Esophagus squamous epithelium (tissue), 5 donors: ENCODE measurements at places on chromosomes 5 and 9.

- no peak for DNase-seq
Observed at GRCh38 chr9:138103849-138104206, 226.2 kb downstream of the CACNA1B start.

GRCh38 chr5:157965989-157966388 is 107.0 kb upstream of the CLINT1 start:
- DNase-seq: no peak

DNA sequence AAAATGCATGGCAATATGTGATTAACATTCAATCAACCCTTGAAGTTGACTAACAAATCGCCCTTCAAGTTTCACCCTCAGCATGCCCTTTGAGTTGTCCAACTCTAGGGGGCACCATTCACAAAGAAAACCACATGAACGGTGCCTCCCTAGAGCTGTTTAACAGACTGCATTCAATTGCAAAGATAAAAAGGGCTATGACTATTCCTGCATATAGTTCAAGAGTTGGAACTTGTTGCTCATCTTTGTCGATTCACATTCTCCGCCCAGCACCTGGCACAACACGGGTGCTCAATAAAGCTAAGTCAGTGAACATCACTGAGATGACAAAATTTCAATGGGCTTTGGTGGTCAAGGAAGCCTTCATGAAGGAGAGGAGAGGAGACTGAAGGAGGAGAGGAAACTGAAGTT is 69.6 kb upstream of the SLC30A5 start:
- DNase-seq: no peak

DNA sequence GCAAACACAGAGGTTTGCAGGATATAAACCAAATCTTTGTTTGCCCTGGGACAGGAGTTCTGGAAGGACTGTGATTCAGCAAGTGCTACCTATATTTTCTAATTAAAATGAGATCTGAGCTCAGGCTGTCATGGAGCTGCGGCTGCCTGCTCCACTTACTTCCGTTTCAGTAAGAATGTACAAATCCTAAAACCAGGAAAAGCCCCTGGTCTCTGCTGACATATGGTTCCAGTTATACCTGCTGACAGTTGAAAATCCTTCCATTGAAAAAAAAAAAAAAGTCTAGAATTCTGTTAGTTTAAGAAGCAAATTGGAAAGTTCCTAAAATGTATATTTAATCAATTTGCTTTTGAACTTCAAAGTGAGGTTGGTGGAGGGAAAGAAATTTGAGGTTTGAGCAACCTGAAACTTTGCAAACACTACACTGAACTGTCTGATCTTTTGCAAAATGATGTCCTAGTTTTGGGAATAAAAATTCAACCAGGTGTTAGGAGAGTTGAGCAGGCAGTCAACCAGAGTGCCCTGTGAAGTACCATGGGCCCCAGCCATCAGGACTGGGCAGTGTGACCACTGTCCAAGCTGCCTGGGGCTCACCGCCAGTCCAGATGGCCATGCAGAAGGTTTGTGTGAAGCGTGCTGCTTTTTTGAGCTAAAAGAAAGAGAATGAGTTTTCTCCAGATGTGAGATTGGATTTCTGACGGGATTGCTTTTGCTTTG is 50.6 kb downstream of the SHB start:
- DNase-seq: no peak

- no peak for DNase-seq
Observed at GRCh38 chr5:82356021-82356420, 77.9 kb upstream of the RPS23 start.

DNA sequence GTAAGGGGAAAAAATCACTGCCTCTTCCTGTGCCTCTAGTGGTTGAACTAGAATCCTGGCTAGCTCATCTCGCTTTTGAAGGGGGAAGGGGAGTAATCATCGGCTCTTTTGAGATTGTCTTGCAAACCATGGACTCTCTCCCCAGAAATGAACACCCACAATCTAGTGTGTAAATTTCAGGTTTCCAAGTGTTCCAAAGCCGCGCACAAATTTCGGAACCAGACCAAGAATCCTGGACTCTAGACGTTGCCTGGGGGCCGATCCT is 4.9 kb upstream of the FOXE1 start:
- DNase-seq: no peak

GRCh38 chr5:171634511-171634910 is 151.1 kb upstream of the SMIM23 start:
- no peak for DNase-seq

DNA sequence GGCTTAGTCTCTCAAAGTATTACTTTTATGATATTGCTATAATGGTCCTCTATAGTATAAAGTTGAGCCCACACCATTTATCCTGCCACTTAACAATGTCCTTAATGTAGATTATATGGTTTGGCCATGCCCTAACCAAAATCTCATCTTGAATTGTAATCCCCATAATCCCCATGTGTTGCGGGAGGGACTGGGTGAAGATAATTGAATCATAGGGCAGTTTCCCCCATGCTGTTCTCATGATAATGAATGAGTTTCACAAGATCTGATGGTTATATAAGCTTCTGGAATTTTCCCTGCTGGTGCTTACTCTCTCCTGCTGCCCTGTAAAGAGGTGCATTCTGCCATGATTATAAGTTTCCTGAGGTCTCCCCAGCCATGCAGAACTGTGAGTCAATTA is 498.8 kb downstream of the RAB3C start:
- DNase-seq: no peak

DNA sequence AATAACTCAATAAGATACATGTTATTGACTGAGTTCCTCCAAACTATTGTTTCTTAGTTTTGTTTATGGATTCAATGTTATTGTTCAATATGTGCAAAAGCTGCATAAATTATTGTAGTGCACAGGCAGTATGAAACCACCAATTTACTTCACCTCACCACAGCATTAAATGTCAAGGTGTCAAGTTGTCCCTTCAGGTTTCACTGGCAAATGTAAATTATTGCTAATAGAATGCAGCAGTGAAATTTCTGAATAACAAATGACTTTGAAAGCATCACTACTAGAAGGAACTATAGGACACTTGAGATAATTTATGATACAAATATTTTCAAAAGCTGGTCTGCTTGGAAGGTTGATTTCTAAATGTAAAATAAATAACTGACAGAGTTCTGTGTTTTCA is 116.4 kb upstream of the PTPRD start:
- DNase-seq: no peak

GRCh38 chr5:117414926-117415325 is 840.3 kb upstream of the SEMA6A start:
- DNase-seq: no peak

- no peak for DNase-seq
Observed at GRCh38 chr5:180813420-180813819, 10.8 kb upstream of the MGAT1 start.

GRCh38 chr5:142783601-142784341 is 13.6 kb downstream of the ARHGAP26 start:
- no peak for DNase-seq

DNA sequence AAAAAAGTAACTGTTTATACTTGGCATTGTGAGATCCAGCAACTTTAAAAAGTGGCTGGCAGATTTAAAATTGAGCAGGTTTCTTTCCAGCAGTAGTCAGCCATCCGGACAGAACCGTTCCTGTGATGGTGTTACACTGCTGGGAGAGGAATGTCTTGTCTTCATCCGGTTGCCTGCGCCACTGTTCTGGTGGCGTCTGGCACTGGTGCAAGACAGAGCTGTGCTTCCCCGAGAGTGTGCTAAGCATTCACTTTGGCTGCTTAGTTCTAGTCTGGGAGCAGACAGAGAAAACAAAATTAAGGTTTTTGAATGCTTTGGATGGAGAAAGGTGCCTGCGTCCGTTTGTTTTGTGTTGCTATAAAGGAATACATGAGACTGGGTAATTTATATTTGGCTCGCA is 35.5 kb upstream of the CREBRF start:
- DNase-seq: no peak

- no peak for DNase-seq
Observed at GRCh38 chr9:16121601-16122286, 568.9 kb downstream of the CCDC171 start.

GRCh38 chr5:99004960-99005359 is 76.2 kb upstream of the CHD1 start:
- DNase-seq: no peak

- no peak for DNase-seq
Observed at GRCh38 chr9:93192721-93193387, 8.9 kb downstream of the WNK2 start.

DNA sequence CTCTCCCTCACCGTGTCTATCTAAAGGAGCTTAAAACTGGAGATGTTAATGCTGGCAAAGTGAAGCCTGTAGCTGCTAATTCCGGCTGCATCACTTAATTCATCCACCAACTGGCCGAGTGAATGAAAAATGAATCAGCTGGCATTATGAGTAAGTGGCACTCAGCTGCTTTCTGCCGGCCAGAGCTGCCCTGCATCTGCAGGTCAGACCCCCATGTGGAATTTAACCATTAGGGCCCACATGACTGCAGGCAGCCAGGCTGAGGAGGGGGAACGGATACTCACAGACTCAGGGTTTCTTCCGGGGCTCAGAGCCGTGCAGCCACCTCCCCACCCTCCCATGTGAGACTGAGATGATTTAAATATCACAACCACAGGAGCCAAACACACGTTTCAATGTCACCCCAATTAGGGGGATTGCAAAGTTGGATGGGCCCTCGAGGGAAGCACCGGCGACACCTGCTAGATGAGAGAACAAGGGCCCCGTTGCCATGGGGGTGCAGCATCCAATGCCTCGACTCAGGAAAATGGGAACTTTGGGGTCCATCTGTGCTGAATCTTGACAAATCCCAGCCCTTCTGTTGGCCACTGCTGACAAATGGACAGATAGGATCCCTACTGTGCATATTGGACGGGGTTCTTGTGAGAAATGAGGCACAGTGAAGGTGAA is 115.6 kb upstream of the ALDH1B1 start:
- DNase-seq: no peak

- no peak for DNase-seq
Observed at GRCh38 chr9:70593241-70593640, 178.8 kb upstream of the KLF9 start.

GRCh38 chr5:150630461-150631325 is 9.8 kb upstream of the SYNPO start:
- DNase-seq: no peak

DNA sequence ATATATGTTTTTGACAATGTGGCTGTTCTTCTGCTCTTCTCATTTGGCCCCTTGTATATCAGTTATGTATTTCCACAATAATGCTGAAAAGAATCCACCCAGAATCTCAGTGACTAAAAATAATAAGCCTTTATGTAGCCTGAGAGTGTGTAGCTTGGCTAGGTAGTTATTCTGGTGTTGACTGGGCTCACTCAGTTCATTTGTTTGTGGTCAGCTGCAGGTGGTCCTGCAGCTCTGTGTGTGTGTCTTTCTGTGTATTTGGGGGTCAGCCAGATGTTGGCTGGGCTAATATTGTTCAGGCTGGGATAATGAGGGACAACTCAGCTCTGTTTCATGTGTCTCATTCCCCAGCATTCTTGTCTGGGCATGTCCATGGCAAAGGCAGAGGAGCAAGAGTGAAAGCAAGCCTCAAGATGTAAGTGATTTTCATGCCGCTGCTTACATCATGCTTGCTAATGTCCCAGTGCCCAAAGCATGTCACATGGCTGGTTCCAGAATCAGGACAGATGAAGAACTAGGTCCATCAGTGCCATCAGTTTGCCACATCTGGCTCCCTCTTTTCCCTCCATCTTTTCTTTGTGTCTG is 162.8 kb downstream of the KCTD16 start:
- no peak for DNase-seq

- DNase-seq: no peak
Observed at GRCh38 chr9:131824155-131824594, 84.3 kb upstream of the RAPGEF1 start.

DNA sequence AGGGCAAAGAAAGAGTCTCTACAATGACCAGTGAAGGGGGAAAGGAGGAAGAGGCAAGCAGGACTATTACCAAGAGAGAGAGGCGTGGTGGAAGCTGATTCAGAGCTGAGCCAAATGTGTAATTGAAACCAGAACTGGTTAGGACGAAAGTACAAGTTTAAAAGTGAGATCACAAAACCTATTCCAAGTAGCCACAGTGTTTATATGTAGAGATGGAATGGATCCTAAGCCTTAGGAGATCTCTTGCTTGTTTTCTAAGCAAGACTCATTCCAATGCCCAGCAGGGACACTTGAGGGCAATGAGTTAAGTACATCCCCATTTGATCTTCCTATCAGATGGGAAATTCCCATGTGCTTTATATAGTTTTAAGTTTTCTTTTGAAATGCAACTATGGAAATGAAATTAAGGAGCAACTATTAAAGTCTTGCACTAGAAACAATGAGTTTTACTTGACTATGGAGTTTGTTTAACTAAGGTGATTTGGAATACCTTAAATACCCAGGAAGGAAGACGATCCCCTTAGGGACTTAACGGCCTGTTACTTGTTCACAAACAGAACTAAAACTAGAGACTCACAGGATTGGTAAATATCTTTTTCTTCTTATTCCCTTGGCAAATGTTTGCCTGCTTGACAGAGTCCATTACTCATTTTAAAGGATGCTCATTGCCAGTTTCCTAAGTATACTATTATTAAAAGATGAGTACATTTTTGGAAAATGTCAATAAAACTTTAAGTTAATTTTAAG is 51.1 kb upstream of the SNX2 start:
- DNase-seq: no peak

DNA sequence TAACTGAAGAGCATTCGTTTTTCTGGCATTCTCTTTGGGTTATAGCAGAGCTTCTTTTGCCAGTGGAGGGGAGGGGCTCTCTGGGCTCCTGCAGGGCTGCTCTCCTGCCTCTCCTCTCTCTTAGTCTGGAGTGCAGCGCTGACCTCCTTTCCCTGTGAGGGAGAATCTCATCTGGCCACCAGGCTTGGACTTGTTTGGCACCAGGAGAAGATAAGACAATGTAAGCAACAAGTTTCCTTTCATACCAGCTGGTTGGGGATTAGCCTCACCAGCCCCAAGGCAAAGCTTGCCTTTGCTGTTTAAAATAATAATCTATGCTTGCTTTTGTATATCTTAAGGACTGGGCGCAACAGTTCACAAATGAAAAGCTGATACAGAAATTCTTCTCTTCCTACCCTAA is 196.4 kb downstream of the TLE4 start:
- no peak for DNase-seq

GRCh38 chr9:129485145-129485774 is 135.6 kb downstream of the C9orf50 start:
- no peak for DNase-seq

DNA sequence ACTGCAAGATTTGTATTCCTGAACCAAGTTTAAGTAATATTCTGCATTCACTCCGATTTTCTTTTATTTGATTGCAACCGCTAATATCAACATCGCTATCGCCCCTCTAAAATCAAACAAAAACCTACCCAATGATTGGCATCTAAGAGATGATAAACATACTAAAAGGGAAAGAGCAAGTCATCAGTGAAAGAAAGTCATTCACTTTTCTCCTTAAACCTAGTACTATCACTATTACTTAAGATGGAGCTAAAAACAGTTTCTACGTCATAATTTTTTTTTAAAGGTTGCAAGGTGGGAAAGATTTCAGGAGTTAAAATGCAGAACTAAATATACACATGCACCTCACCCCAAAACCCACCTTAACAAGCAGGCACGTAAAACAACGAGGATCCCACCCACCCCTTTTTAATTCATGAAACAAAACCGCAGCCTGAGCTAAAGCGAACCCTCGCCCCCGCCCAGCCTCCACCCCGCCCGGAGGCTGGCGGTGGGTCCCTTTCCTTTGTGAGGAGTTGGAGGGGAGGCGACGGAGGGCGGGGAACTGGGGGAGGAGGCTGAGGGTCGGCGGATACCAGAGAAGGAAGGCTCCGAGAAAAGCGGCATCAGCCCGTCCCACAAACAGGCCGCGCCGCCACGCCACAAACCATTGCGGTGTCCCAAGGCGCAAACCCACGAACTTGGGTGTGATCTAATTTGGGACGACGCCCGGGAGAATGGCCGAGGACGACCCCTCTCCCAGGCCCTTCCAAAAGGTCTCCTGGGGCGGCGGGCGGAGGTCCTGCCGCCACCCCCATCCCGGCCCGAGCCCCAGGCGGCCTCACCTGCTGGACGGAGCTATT is 861 bp downstream of the UBQLN1 start:
- no peak for DNase-seq

- no peak for DNase-seq
Observed at GRCh38 chr9:21119093-21119770, 22.4 kb downstream of the IFNW1 start.
